ENCODE measurements at places on chromosomes 1 and 21. TPM values are rescaled to one million over a fixed set of nuclear protein-coding genes. Genes with fewer than 3 reads are reported as not detected.
A peak's percentile ranks its signal among the peaks of the same experiment; 100 is the strongest.

GRCh38 chr1:113276507-113276906 lies 113.8 kb upstream of the MAGI3 start:
- no peak for DNase-seq

- no peak for DNase-seq
These were observed 4.2 kb downstream of the YBX1 start for GRCh38 chr1:42686418-42686817.

DNA sequence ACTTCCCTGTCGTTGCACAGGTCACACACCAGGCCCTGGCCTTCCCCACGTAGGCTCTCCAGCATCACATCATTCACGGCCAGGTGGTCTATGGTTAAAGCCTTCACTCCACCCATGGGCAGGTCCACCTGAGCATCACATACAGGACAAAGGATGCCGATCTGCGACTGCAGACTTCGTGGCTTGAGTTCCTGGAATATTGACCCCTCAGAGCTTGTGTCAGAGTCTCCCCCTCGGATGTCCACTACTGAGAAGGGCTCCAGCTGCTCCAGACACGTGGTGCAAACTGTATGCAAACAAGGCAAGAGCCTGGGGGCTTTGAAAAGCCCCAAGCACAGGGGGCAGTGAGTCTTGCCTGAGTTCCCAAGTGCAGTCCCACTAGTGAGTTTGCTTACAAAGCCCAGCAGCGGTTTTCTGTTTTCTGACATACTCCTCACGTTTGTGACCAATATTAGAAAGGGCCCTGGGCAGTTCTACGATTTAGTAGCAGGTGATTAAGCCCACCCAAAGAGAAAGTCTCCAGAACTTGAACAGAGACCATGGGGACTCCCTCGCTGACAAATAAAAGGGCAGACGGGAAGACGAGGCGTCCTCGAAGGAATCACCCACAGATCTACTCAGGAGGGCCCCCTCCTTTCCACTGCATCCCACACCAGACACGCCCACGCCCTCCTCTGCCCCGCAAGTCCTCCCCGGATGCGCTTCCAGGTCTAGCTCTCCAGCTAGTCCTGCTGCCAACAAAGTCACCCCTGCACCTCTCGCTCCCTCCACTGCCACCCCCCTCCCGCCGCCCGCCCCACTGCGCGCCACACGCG lies 568 bp downstream of the TRIM45 start:
- no peak for DNase-seq

GRCh38 chr1:182035097-182035770 lies 26.3 kb downstream of the ZNF648 start:
- no peak for DNase-seq

GRCh38 chr1:199698222-199698621 lies 329.3 kb upstream of the NR5A2 start:
- no peak for DNase-seq

- peak; percentile 95 for DNase-seq
These were observed 76.3 kb upstream of the BEND5 start for GRCh38 chr1:48853006-48853405.

- DNase-seq, result peak; percentile 98
These were observed 4.1 kb downstream of the KIF21B start for GRCh38 chr1:201019321-201019977.

GRCh38 chr1:247286134-247286670 lies 30.3 kb downstream of the VN1R5 start:
- no peak for DNase-seq

- DNase-seq, result no peak
These were observed 69.6 kb upstream of the KRTAP19-8 start for GRCh38 chr21:31107871-31108270.

DNA sequence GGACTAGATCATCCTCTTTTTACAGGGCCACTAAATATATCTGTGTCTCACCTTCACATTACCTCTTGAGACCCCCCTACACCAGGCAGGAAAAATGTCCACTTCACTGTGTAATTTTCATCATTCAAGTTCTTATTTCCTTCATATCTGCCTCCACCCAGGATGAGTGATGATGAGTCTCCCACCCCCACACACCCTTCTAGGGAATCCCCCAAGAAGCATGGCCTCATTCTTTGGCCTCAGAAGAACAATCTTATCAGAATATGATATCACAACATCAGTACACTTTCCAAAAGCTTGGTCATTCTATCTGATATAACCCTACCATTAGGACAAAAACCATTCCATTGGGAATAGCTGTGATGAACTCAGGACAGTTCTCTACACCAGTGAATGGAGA lies 170.3 kb upstream of the DUSP10 start:
- no peak for DNase-seq

GRCh38 chr21:36202726-36203602 lies 46.3 kb downstream of the DOP1B start:
- DNase-seq, result no peak

DNA sequence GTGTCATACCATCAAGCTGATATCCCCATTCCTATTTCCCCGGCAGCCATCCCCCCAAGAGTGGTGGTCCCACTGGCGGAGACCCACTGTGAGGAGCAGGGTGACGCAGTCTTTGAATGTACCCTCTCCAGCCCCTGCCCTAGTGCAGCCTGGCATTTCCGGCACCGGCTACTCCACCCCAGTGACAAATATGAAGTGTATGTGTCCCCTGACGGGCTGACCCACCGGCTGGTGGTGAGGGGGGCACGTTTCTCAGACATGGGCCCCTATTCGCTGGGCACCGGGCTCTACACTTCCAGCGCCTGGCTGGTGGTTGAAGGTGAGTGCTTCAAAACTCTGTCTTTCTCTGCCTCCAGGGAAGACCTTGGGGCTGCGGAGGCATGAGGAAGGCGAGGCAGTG lies 14.4 kb downstream of the IGFN1 start:
- DNase-seq, result no peak

DNA sequence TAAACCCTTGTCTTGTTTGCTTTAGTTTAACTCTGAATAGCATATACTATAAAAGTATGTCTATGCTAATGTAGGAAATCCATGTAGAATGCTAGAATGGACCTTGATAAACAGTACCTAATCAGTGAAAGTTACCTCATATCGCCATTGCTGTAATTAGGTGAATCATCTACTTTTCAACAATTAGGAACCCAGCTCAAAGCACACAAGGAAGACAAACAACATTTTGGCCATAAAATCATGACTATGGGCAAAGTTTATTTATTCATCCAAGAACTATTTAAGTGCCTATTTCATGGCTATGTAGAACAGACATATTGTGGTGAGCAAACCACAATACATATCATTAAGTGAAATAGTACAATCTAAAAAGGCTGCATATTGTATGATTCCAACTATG lies 1043.2 kb downstream of the BRINP3 start:
- no peak for DNase-seq

GRCh38 chr21:34091607-34092006 lies 18.2 kb downstream of the MRPS6 start:
- DNase-seq, result no peak

GRCh38 chr1:40948741-40949443 lies 30.6 kb upstream of the CTPS1 start:
- DNase-seq, result peak; percentile 81

DNA sequence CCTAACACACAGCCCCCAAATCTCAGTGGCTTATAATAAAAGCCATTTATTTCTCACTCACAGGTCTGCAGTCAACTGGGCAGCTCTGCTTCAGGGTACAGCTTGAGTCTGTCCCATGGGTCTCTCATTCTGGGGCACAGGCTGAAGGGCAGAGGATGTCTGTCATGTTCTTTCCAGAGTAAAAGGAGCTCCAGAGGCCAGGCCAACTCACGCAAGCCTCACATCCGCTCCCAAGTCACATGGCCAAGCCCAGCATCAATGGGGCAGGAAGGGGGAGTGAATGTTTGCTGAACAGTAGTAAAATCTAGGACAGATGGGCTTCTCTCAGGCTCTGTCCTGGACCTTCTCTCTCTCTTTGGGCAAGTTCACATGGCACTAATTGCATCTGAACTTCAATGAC lies 7.1 kb upstream of the SSBP3 start:
- DNase-seq, result no peak

DNA sequence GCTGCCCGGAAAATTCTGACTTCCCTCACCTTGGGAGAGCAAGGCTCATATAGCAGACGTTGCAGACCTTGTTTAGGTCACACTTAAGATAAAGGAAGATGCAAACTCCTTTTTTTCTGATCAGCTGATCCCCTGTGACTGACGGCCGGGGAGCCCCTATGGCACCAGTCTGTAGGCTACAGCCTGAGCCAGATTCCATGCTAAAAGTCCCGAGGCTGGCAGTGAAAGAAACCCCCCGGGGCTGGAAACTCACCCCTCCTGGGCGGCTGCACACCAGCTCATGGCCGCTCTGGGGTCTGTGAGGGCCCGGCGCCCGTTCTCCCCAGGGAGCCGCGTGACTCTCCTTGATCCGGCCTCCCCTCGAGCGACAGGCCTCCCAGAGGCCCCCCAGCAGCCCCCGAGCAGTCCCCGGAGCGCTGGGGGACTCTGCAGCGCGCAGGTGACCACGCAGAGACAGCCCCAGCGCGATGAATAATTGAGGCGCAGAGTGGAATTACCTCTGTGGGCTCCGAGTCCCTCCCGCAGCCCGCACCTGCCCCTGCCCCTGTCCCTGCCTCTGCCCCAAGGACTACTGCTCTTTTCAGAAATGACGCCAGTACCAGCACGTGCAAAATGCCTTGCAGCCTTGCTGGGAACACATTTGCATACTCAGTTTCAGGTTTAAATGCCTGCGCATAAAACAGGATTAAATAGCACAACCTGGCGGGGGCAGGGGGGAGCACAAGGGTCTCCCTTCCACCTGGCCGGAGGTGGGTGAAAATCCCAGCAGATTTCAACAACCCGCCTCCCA lies 62.6 kb upstream of the CLDN14 start:
- no peak for DNase-seq

- DNase-seq, result no peak
These were observed 619.9 kb downstream of the ADGRL2 start for GRCh38 chr1:82420584-82420983.

GRCh38 chr1:48109390-48110013 lies 112.3 kb upstream of the TRABD2B start:
- DNase-seq, result peak; percentile 74

Gene CSMD2
- total RNA-seq, result not detected

Gene FLG2
- not detected for total RNA-seq

All from MCF 10A (cell line).